ENCODE measurements at places on chromosomes 7 and 10.

DNA sequence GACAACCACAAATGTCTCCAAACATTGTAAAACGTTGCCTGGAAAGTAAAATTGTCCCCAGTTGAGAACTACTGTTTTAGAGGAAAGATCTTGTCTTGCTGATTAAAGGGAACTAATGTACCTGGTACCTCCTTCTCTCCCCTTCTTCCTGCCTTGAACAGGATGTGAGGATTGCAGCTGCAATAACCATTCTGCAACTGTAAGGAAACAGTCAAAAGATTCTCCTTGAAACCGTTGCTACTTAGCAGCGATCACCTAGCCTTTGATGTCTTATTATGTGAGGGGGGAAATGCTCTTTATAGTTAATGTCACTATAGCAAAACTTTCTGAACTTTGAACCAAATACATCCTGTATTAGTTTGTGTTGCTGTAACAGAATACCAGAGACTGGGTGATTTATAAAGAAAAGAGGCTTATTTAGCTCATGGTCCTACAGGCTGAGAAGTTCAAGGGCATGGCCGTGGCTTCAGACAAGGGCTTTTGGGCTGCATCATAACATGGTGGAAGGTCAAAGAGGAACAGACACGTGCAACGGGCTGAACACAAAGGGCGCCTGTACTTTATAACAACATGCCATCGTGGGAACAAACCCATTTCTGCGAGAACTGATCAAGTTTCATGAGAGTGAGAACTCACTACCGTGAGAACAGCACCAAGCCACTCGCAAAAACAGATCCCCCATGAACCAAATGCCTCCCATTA is 54.2 kb upstream of the PARD3 start:
- DNase-seq: no peak

DNA sequence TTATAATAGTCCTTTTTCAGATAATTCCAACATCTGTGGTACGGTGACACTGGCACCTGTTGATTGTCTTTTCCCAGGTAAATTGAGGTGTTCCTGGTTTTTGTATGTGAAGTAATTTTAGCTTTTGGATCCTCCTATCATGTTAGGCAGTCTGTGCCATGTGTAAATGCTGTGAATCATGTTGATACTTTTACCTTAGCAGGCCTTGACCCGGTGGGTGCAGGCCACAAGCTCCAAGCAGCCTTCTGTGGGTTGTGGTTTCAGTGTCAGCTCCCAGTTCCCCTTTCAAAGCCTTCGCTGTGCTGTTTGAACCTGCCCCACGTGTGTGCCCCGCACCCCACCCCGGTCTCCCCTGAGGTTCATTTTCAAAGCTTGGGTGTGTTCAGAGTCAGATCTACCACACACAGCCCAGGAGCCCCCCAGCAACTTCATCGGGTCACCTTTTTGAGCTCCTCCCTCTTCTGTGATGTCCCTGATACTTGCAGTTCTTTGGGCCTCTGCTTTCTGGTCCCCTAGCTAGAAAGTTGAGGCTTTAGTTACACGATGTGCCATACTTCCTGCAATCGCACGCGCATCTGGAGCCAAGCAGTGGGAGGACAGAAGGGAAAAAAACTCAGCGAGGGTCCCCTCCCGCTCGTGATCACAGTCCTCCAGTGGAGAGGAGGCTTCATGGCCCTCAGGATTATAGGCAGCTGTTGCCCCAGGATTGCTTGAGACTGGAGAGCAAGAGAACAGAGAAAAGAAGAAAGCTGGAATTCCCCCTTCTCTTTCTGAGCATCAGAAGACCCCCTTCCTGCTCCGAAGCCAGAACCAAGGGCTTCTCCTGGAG is 8.7 kb upstream of the BHLHA15 start:
- DNase-seq: no peak

GRCh38 chr7:116582164-116582732 is 57.4 kb downstream of the CAV1 start:
- no peak for DNase-seq

DNA sequence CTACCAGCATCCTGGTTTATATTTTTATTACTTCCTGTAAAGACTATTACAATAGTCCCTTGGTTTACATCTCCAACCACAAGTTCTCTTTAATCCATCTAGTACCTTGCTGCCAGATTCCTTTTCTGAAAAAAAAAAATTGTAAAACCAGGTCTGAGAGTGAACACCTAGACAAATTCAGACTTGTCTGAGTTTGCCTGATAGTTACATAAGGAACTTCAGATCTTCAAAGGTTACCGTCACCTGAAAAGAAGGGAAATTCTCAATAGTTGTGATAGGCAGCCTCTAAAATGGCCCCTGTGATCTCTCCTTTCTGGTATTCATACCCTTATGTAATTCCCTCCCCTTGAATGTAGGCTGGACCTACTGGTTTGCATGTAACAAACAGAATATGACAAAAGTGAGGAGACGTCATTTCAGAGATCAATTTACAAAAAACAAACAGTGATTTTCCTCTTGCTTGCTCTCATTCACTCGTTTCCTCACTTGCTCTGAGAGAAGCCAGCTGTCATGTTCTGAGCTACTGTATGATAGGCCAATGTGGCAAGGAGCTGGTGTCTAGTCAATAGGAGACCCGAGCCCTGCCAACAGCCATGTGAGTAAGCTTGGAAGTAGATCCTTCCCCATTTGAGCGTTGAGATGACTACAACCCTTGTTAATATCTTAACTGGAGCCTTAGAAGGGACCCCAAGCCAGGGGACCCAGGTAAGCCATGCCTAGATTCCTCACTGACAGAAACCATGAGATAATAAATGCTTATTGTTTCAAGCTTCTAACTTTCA is 110.9 kb upstream of the LSM8 start:
- DNase-seq: no peak

GRCh38 chr10:59971915-59972314 is 65.6 kb upstream of the CCDC6 start:
- DNase-seq: no peak

GRCh38 chr7:114962441-114962840 is 40.5 kb downstream of the MDFIC start:
- DNase-seq: no peak

Data from frontal cortex (tissue), 4 donors.